ENCODE measurements at places on chromosomes 13 and 19. TPM values are rescaled to one million over a fixed set of nuclear protein-coding genes. Genes with fewer than 3 reads are reported as not detected.

GRCh38 chr13:60261432-60262351, 98.0 kb upstream of the DIAPH3 start:
- no peak for DNase-seq

GRCh38 chr13:92225861-92226260, 827.4 kb downstream of the GPC5 start:
- DNase-seq: no peak

- no peak for DNase-seq
These were observed 166.4 kb upstream of the SOX1 start for GRCh38 chr13:111900390-111901131.

GRCh38 chr13:32590266-32590665, 4.0 kb downstream of the PDS5B start:
- no peak for DNase-seq

Gene PKN1
- 149 TPM for total RNA-seq
